ENCODE measurements at places on chromosomes 5 and 9. TPM values are rescaled to one million over a fixed set of nuclear protein-coding genes. Genes with fewer than 3 reads are reported as not detected.

- DNase-seq: no peak
Observed at GRCh38 chr9:111516061-111516465, 8.9 kb upstream of the ZNF483 start.

GRCh38 chr5:112737070-112737462, 619 bp upstream of the APC start:
- no peak for DNase-seq

DNA sequence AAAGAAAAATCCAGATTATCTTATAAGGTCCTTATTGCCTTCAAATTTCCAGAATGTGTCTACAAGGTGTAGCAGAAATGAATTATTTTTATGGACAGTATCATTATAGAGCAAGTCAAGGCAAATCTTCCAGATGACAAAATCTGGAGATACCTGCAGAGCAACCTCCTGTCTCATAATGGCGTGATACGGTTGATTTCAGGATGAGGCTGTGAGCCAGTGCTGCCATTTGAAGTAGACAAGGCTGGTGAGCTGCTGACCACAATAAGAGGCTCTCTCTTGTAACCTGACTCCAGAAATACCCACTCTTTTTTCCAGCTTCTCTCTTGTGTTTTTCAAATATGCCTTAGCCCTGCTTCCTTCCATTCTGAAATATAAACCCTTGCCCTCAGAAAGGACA, 108.2 kb downstream of the HTR1A start:
- no peak for DNase-seq

- DNase-seq: no peak
Observed at GRCh38 chr5:126948011-126948355, 82.4 kb downstream of the MARCHF3 start.

GRCh38 chr9:120345379-120345778, 234.6 kb downstream of the CDK5RAP2 start:
- DNase-seq: no peak

DNA sequence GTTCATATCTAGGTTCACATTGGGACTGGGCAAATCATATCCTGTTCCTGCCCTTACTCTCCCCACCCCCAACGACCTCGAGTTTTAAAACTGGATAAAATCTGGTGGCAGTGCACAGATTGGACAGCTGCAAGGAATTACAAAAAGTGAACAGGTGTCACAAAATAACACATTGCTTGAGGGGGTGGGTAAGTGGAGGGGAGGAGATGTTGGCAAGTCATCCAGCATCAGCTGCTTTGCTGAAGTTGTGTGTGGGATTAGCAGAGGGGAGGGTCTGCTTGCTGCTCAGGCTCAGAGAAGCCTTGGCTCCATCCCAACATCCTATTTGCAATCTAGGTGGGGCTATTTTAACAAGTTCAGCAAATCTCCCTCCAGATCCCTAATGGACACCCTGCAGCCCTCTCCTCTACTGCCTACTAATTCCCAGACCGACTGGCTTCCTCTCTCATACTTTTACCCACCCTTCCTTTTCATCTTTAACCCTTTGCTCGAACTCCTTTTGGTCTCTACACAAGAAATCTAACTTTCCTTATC, 39.8 kb upstream of the SLC24A2 start:
- DNase-seq: no peak

- no peak for DNase-seq
Observed at GRCh38 chr5:133371371-133372155, 240.8 kb downstream of the FSTL4 start.

DNA sequence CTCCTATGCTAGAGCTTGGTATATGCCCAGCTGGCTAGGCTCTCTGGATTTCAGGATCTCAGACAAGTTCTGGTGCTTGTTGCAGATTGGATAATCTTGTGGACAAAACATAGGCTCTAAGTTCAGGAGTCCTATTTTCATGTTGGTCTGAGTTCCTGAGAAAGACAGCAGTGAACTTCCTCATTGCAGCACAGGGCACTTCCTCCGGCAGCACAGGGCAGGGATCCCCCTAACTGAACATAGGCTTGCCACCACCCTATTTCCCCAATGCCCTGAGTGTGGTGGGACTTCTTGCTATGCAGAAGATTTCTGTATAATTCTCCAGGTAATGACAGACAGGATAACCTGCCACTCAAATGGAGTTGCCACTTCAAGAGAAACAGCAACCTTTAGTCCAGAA, 220.1 kb downstream of the PIK3R1 start:
- DNase-seq: no peak

- no peak for DNase-seq
Observed at GRCh38 chr9:12695474-12695873, 2.3 kb downstream of the TYRP1 start.

DNA sequence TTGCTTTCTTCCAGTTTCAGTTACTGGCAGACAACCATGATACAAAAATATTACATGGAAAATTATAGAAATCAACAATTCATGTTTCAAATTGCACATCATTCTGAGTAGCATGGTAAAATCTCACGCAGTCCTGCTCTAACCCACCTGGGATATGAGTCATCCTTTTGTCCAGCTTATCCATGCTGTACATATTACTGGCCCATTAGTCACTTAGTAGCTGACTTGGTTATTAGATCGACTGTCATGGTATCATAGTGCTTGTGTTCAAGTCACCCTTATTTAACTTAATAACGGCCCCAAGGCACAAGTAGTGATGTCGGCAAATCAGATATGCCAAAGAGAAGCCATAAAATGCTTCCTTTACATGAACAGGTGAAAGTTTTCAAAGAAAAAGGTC, 41.2 kb downstream of the NADK2 start:
- no peak for DNase-seq

The YTHDC2 gene
- total RNA-seq: 42.8 TPM

The ZNF366 gene
- total RNA-seq: 6.0 TPM

The TEK gene
- 13.1 TPM for total RNA-seq

The EIF4EBP3 gene
- total RNA-seq: 25.9 TPM

The IL5 gene
- total RNA-seq: not detected

The FOXD4 gene
- total RNA-seq: not detected

The LRRC70 gene
- 5.9 TPM for total RNA-seq

The PCDHB5 gene
- total RNA-seq: 2.9 TPM
